CD4-positive, alpha-beta memory T cell (primary cell): ENCODE measurements at places on chromosomes 1 and 21.
A peak's percentile ranks its signal among the peaks of the same experiment; 100 is the strongest.

GRCh38 chr1:159678939-159679338, 35.5 kb downstream of the CRP start:
- H3K27ac ChIP-seq = no peak overlapping the region
- no peaks in the 10 kb centered on the region for H3K36me3 ChIP-seq
- no peaks in the 10 kb centered on the region for H3K27me3 ChIP-seq
- no peak overlapping the region for H3K4me3 ChIP-seq

DNA sequence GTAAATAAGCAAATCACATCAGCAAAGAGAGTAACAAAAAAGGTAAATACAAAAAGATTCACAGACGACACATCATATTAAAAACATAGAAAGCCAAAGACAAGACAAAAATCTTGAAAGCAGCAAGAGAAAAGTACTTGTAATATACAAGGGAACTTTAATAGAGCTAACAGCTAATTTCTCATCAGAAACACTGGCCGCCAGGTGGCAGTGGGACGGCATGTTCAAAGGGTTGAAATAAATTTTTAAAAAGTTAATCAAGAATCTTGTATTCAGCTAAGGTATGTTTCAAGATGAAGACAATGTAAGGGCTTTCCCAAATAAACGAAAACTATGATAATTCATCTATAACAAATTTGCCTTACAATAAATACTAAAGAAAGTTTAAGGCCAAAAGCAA, 358.1 kb downstream of the LRRIQ3 start:
- no peak overlapping the region for H3K4me3 ChIP-seq
- no peaks in the 10 kb centered on the region for H3K4me1 ChIP-seq
- no peak for DNase-seq
- H3K27me3 ChIP-seq = no peaks in the 10 kb centered on the region
- H3K27ac ChIP-seq = no peak overlapping the region

- no peak overlapping the region for H3K27ac ChIP-seq
- no peaks in the 10 kb centered on the region for H3K27me3 ChIP-seq
- H3K4me3 ChIP-seq = no peak overlapping the region
- H3K36me3 ChIP-seq = no peaks in the 10 kb centered on the region
Measured at GRCh38 chr1:214566158-214567104, 15.0 kb upstream of the PTPN14 start.

DNA sequence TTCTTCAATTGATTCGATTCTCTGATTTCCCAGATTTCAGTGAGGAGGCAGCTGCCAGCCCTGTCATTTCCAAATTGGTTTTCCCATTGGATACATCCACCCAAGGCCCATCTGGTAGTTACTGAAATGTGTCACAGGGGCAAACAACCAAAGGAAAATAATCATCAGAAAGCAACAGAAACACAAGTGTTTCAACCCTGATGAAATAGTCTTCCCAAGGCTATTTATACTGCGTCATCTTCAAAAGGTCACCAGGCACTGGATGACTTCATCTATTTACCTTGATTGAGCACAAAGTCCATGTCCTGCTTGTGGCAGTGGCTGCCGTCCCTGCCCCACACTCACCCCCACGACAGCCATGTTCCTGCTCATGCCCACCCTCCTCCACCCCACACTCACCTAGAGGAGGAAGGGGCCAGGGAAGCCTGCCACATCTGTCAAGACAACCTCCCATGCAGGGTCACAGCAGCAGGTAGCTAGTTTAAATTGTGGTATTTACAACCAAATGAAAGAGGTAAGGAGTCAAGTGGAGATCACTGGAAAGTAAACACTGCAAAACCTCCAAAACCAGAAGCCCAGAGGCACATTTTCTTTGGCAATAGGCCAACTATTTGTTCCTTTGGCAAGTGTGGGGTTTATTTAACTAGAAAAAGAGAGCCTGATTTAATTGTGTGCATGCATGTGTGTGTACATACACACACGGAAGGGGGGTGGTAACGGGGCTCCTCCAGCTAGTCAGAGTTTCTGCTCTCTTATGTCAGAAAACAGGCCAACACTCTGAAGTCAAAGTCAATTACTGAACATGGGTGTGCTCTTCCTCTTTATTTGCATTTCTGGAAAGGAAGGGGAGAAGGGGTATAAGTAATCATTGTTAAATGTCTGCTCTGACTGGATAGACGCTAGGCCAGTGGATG, 49.5 kb upstream of the RAB4A start:
- H3K27ac ChIP-seq = no peak overlapping the region
- no peaks in the 10 kb centered on the region for H3K27me3 ChIP-seq
- DNase-seq = no peak
- H3K4me1 ChIP-seq = no peaks in the 10 kb centered on the region
- no peaks in the 10 kb centered on the region for H3K36me3 ChIP-seq
- no peak overlapping the region for H3K4me3 ChIP-seq

GRCh38 chr1:30418939-30419720, 304.3 kb downstream of the MATN1 start:
- H3K4me3 ChIP-seq = no peak overlapping the region
- H3K27ac ChIP-seq = no peak overlapping the region
- no peak for DNase-seq

- H3K4me1 ChIP-seq = peaks cover 69% of the 10 kb centered on the region
- H3K36me3 ChIP-seq = peaks cover 2% of the 10 kb centered on the region
- peak overlapping the region; percentile 83 for H3K27ac ChIP-seq
- no peak for DNase-seq
- H3K27me3 ChIP-seq = no peaks in the 10 kb centered on the region
Measured at GRCh38 chr1:198636391-198636790, 2.4 kb upstream of the PTPRC start.

DNA sequence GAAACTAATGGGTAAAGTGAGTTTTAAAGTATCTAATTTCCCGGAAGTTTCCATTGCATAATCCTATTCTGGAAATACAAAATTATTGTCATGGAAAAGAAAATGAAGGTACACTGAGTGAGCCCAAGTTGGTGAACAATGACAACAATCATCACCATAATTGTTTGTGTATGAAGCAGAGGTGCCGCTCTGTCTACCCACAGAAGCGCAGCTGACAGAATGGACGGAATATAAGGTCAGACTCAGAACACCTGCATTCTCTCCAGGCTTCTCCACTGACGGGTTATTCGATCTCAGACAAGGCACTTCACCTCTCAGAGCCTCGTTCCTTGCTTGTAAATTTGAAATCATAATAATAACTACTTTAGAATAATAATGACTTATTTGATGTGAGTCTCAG, 99.1 kb upstream of the NGF start:
- H3K27ac ChIP-seq = no peak overlapping the region
- no peaks in the 10 kb centered on the region for H3K27me3 ChIP-seq
- H3K4me1 ChIP-seq = no peaks in the 10 kb centered on the region
- H3K4me3 ChIP-seq = no peak overlapping the region
- no peak for DNase-seq
